ENCODE measurements at places on chromosomes 3 and 15. TPM values are rescaled to one million over a fixed set of nuclear protein-coding genes. Genes with fewer than 3 reads are reported as not detected.

CSPG4 gene
- 6.3 TPM for total RNA-seq

TERC gene
- total RNA-seq = 118 TPM

GPR149 gene
- not detected for total RNA-seq

ESYT3 gene
- 1.1 TPM for total RNA-seq

NRROS gene
- not detected for total RNA-seq

WDR93 gene
- not detected for total RNA-seq

TEX55 gene
- total RNA-seq = not detected

SERINC4 gene
- total RNA-seq = 0.13 TPM

TFG gene
- total RNA-seq = 68.2 TPM

ACTRT3 gene
- 0.64 TPM for total RNA-seq

MAP6D1 gene
- total RNA-seq = 0.90 TPM

KAT2B gene
- total RNA-seq = 5.8 TPM
